NCI-H510A (cell line): ENCODE measurements at places on chromosomes 1 and 21.

- DNase-seq, result no peak
Observed at GRCh38 chr1:11046270-11046566, 821 bp downstream of the MASP2 start.

DNA sequence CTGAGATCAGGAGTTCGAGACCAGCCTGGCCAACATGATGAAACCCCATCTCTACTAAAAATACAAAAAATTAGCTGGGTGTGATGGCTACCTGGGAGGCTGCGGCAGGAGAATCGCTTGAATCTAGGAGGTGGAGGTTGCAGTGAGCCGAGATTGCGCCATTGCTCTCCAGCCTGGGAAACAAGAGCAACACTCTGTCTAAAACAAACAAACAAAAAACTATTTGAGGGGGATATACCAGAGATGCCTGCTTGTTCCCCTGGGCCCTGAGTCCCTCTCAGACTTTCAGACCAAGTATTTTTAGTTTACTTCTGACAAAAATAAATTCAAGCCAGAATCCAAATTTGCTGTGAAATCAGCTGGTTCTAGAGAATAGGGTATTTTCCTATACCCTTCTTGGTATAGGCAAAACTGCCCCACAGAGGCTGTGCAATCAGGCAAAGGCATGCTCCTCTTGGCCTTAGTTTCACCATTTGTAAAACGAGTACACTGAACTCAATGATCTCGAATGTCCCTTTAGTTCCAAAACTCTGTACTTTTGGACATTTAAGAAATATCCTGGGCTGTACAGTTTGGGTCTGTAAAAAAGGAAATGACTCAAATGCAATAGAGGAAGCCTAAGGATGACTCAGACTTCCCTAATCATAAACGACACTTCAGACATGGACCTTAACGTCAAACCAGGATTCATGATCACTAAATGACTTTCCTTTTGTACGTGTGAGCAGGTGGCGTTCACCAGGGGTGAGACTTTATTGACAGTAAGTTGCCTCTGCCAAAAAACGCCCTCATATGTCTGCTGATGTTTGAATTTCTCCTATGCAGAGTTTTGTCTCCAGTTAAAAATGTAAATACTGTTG is 16.1 kb downstream of the ENSA start:
- no peak for DNase-seq

DNA sequence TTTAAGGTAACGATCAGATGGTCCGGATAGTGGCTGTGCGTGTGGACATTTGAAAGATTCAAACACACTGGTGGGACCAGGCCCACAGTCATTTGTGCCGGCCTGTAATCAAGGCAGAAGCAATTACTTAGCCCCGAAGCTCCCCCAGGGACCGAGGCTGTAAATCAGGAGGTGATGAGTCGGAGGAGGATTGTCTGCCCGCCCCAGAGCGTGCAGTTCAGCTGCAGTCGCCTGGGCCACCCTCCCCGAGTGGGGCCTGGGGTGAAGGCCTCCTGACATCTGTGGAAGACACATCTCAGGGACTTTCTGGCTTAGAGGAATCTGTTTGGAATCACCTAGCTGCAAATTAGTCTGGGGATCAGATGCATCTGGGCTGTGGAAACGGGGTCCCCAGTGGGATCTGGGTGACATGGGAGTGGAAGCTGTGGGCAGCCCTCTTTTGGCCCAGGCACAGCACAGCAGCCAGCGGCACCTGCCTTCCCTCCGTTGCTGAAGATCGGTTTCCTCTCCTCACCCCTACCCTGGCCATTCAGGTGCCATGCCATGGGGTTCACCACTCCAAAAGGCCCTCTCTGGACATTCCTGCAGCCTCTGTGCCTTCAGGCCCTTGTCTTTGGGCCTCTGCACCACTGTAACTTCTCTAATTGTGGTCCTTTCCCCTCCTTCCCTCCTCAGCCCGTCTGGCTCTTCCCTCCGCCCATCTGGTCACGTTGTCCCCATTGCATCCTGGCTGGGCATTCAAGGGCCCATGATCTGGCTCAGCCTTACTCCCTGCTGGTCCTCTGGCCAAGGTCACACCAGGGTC is 25.7 kb downstream of the LHX4 start:
- DNase-seq, result no peak

- no peak for DNase-seq
Observed at GRCh38 chr21:42165901-42166300, 53.0 kb upstream of the ABCG1 start.

- DNase-seq, result no peak
Observed at GRCh38 chr1:231857609-231858135, 231.1 kb downstream of the DISC1 start.

- no peak for DNase-seq
Observed at GRCh38 chr1:165235777-165236291, 120.7 kb downstream of the LMX1A start.

DNA sequence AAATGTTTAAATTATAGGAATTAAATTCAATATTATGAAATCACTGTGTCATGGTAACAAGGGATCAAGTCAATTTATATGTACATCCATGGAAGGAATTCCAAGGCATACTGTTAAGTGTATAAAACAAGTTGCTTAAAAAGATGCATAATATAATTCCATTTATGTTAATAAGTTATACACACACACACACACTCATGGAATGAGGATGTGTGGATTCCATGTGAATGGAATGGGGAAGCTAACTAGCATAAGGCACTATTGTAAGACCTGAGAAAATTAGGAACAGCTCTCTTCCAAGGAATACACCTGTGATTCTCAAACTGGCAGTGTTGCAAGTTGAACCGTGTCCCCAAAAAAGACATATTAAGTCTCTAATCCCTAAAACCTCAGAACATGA is 17.6 kb upstream of the TRAF3IP3 start:
- DNase-seq, result no peak

- no peak for DNase-seq
Observed at GRCh38 chr1:2879591-2879990, 78.1 kb upstream of the TTC34 start.

- no peak for DNase-seq
Observed at GRCh38 chr1:6732942-6733341, 31.3 kb upstream of the DNAJC11 start.

GRCh38 chr1:21099034-21099868 is 77.4 kb downstream of the EIF4G3 start:
- DNase-seq, result no peak

DNA sequence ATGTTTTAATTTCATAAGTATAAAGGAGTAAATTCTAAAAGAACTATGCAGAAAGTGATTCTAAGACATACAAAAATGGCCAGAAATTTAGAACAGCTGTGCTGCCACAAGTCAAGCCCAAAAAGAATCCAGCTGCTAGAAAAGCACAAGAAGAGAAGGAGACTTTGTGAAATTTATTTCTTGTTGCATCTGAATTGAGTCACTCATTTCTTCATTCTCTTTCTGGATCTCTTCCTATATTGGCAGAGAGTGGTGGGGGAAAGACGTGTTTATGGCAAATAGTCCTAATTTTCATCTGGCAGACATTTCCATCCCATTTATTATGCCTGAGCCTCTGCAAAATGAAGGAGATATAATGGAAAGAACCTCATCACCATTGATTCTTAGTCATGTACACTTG is 139.6 kb upstream of the CTTNBP2NL start:
- DNase-seq, result no peak

GRCh38 chr21:43866659-43867331 is 1.8 kb downstream of the AGPAT3 start:
- no peak for DNase-seq

GRCh38 chr1:201504799-201505502 is 2.0 kb downstream of the CSRP1 start:
- DNase-seq, result peak; percentile 81

GRCh38 chr1:93751377-93752250 is 70.0 kb upstream of the BCAR3 start:
- DNase-seq, result no peak

DNA sequence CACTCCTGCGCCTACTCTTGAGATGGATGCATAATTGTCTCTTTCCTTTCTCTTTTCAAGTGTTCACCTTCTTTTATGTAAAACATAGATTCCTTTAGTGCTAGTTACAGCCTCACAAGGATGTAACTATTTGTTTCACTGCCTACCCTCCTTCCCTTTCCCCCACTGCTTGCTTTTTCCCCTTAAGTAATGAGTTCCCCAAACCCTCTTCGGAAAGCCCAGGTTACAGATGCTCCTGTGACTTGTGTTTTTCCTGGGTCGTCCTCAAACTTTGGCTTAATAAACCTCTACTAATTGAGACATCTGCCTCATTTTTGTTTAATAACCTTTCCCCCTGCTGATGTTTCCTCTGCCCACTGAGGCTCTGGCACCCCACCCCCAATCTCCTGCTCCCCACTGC is 39.2 kb downstream of the C21orf91 start:
- DNase-seq, result no peak
